Activated CD8-positive, alpha-beta memory T cell treated with anti-CD3 and anti-CD28 coated beads, Interleukin-2, amount 10 ng/mL, durations not matched to agents 7 days and 5 days (primary cell): ENCODE measurements at places on chromosomes 3 and 15. TPM values are rescaled to one million over a fixed set of nuclear protein-coding genes. Genes with fewer than 3 reads are reported as not detected.

The SKOR1 gene
- total RNA-seq, result 0.19 TPM

The BCL2A1 gene
- 13.8 TPM for total RNA-seq

The SERPINI2 gene
- total RNA-seq, result not detected

DNA sequence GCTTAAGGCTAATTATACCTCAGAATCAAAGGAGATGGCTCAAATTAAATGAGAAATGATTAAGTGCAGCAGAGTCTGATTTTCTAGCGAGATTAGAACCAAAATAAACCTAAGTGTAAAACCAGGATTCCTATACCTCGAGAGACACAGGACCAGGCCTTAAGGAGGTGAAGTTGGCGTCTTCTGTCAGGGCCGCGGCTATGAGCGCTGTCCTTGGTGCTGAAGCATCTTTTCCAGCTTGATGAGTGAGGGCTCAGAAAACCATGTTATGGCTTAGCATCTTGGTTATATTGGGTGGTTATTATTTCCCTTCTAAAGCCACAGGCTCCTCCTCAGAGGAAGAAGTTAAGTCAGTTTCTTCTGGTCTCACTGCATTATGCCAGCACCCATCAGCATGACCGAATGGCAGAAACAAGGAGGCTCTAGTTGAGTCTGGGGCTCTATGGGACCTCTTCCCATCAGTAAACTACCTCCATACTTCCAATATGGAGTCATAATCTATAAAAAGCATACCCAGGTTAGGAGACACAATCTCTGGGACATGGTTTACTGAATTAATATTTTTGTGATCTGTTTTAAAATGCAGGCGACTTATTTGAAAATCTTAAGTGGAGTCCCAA, 120.1 kb upstream of the NMNAT3 start:
- no peak for DNase-seq

DNA sequence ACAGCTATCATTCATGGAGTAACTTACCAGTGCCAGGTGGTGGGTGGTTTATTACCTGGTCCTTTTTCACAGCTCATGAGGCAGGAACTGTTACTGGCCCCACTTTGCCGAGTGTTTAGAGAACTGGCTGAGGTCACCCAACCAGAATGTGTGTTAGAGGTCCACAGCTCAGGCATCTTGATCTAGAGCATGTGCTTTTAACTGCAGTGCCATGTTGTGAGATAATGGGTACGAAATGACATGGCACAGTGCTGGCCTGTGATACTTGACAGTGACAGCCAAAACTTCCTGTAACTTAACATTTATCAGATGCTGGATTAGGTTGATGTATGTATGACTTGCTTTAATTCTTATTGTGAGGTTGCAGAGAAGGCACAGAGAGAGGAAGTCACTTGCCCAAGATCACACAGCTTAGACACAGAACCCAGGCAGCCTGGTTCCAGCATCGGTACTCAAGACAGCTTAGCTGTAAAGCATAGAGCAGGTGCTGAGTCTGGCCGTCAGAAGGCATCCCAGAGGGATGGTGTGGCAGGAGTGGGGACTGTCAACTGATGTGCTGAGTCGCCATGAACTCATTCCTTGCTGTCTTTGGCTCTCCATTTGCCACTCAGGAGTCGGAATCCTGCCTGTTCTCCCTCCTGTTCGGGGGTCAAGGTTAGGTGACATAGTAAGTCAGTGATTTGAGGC, 9.6 kb downstream of the MCM2 start:
- no peak for DNase-seq

DNA sequence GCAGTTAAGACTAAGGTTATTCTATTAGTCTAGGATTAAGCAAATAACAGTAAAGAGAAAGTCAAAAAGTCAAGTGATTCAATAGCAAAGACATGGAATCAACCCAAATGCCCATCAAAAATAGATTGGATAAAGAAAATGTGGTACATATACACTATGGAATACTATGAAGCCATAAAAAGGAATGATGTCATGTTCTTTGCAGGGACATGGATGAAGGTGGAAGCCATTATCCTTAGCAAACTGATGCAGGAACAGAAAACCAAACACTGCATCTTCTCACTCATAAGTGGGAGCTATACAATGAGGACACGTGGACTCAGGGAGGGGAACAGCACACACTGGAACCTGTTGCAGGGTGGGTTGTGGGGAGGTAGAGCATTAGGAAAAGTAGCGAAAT, 29.0 kb downstream of the UNC13C start:
- no peak for DNase-seq

DNA sequence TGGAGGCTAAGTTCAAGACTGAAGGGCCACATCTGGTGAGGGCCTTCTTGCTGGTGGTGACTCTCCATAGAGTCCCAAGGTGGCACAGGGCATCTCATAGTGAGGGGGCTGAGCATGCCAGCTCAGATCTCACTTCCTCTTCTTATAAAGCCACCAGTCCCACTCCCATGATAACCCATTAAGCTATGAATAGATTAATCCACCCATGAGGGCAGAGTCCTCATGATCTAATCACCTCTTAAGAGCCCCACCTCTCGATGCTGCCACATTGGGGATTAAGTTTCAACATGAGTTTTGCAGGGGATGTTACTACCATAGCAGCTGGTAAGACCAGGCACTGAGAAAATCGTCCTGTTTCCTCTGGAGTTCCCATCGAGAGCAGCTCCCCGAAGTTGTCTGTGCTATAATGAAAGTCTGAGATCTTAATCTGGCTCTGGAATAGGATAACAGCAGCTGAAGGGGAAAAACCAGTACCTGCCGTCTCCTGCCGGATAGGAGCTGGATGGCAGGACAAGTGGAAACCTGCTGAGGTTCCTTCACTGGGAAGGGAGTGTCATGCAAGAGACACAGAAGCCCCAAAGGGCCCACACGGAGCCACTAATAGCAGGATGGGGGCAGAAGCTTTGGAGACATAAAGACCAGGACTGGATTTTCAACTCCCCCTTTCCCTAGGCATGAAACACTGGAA, 79.5 kb upstream of the EPHB3 start:
- DNase-seq, result peak; percentile 7

- DNase-seq, result peak; percentile 85
These were observed 722.9 kb upstream of the CFAP20DC start for GRCh38 chr3:59772416-59773408.

GRCh38 chr3:72844436-72844993, 3.7 kb downstream of the SHQ1 start:
- DNase-seq, result peak; percentile 52

- DNase-seq, result no peak
These were observed 210.3 kb upstream of the ONECUT1 start for GRCh38 chr15:53000409-53000808.

GRCh38 chr3:127182848-127183714, 9.8 kb upstream of the PRR23E start:
- DNase-seq, result no peak

- no peak for DNase-seq
These were observed 19.8 kb downstream of the CYP19A1 start for GRCh38 chr15:51318382-51319150.

DNA sequence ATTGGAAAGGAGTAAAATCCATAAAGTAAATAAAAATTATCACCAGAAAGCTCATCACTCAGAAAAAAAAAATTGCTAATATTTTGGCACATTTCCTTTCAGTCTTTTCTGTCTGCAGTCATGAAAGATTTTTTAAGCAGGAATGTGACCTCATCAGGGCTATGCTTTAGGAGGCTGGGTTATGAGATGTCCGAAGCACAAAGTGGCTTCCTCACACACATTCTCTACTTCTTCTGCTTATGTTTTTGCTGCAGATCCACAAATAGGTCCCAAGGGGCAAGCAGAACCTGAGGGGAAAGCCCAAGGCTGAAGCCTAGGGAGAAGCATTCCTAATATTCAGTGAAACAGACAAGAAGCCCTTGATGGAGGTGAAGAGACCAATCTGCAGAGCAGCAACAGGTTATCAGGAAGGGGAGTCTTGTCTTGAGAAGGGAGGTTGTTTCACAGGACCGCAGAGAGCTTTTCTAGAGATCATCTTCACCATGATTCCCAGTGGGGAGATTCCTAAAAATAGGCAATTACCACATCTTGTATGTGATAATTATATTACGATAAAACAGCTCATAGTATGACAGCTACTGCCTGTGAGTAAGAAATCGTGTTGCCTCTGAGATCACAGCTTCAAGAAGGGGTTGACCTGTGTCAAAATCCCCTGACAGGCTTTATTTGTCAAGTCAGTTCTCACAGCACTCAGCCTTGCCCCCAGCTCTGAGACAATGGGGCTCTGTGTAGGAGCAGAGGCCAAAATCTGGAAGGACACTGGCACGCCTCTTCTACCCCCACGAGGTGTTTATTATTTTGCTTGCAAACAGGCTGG, 60.5 kb downstream of the IGF2BP2 start:
- no peak for DNase-seq

DNA sequence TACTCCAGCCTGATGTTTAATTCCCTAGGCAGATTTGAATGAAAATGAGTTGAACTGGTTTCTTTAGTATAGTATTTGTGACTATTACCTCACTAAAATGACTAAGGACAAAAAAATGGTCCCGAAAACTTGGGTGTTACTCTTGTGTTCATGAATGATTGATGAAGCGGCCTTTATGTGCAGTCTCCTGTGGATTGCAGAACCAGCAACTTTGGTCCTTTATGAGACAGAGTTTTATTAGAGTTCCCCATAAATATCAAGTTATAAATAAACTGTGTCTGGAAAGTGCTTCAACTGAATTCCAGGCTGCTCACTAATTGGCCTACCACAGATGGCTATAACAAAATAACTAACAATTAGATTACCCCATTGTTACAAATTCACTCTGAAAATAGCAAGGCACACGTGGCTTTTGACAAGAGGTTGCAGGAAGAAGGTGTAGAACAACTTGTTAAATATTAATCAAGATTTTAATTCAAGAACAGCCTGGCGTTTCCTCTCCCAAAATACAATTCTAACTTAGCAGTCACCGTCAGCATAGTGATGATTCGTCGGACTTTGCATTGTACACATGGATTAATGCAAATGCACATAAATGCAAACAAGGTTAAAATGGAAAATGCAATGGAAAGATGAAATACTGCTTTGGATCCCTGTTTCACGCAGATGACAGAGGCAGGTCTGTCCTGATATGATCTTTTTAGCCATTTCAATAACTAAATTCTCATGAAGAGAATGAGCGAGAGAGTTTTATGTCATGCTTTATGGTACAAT, 567.3 kb upstream of the ZNF717 start:
- no peak for DNase-seq

DNA sequence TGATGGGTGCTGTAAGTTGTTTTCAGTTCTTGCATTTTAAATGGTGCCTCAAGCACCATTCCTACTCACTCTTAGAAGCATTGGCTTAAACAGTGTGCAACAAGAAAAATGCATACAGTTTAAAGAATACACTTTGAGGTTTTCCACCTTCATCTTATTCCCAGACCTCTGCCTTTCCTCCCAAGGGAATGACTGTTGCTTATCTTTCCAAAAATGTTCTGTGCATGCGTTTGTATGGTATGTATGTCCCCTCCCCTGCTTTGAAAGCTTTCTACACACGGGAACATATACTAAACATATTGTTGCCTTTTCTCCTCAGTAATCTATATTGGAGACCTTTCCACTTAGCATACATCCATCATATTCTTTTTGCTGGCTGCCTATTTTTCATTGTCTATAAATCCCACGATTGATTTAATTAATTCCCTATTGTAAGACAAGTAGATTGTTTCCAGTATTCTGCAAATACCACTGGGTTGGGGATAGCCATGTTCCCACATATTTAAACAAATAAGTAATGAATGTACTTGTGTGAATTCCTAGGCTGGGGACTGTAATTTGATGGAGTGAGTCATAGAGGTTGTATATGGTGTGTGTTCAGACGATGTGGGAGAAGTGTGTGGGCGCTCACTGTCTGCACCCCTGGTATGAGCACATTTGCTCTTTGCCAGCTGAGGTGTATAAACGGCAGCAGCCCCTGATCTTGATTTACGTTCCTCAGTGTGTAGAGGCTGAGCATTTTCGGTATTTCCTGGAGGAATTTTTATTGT, 5.8 kb downstream of the TRAK1 start:
- no peak for DNase-seq

DNA sequence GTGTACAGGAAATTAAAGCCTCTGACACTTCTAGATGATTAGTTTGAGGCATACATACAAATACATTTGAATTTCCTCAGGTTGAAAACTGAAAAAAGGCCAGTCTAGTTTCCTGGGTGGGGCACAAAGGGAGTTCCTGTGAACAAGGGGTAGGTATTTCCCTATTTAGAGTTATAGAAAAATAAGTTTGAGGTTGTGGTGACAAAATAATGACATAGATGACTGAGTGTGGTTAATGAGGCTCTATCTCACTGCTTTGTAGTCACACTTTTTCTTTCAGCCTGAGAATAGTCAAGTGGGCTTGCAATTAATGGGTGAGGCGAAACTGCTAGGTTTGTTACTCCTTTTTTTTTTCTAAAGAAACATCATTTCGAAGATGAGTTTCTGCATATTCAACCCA, 4.3 kb downstream of the SLCO3A1 start:
- DNase-seq, result peak; percentile 74

DNA sequence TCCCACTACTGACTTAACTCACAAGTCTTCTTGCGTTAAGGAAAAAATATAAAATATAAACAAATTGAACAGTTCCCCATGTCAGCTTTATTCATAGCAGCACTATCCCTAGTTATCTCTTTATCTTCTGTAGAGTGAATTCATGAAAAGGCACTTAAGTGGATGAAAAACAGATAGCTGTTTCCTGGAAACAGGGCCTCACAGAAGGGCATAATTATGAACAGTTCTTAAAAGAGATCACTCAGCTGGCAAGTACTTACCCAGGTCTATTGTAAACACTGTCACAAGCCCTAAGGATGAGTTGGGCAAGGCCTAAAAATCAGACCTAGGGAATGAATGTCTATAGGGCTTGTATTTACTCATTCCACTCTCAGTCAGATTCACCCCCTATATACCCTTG, 10.7 kb downstream of the MB21D2 start:
- no peak for DNase-seq

DNA sequence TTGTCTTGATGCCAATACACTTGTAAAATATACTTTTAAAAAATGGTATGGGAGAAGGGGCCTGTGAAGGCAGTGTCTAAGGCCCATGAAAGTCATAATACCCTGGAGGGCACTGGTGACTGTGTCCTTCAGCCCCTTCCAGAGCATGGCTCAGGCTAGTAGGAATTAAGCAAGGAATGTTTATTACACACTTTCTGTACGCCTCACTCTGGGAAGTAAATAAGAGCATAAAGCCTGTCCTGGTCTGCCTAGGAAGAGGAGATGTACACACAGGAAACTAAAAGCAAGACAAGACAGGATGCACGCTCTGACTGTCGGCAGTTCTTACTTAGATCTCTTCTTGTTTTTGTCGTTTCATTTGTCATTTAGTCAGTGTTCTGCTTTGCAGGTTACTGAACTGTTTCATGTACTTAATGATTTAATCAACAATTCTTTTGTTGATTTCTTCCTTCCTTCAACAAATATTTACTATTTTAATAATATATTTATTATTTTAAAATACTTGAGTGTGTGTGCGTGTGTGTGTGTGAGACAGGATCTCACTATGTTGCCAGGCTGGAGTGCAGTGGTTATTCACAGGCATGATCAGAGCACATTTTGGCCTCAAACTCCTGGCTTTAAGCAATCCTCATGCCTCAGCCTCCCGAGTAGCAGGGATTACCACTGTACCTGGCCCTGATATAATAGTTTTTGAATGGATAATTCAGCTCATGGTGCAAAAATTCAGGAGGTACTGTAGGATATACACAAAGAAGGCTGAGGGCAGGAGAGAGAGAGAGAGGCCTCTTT, 9.0 kb upstream of the SMAD6 start:
- peak; percentile 47 for DNase-seq
